ENCODE measurements at places on chromosomes 3 and 15. TPM values are rescaled to one million over a fixed set of nuclear protein-coding genes. Genes with fewer than 3 reads are reported as not detected.

Gene PAK2
- 81.7 TPM for total RNA-seq

Gene CLDN18
- not detected for total RNA-seq

Gene GPR156
- 0.20 TPM for total RNA-seq

Gene PODXL2
- 4.0 TPM for total RNA-seq

Gene ZIC4
- not detected for total RNA-seq

Gene ADAMTS9
- total RNA-seq, result not detected

Gene IMPG2
- 0.44 TPM for total RNA-seq

Gene GPR149
- not detected for total RNA-seq

Gene FHIT
- total RNA-seq, result 7.0 TPM

Gene SYNPR
- not detected for total RNA-seq

Gene CMTM8
- total RNA-seq, result not detected

Gene RAB7A
- 138 TPM for total RNA-seq

Gene ZNF774
- total RNA-seq, result 1.4 TPM

Gene XPC
- total RNA-seq, result 67.6 TPM

Gene TEX55
- not detected for total RNA-seq

Gene TAGLN3
- total RNA-seq, result not detected

Gene IGF1R
- 23.1 TPM for total RNA-seq

Gene ZNF662
- 0.34 TPM for total RNA-seq

Gene SLC24A5
- total RNA-seq, result not detected

Gene TNFAIP8L3
- not detected for total RNA-seq

Gene POPDC2
- total RNA-seq, result 6.0 TPM

Gene NLGN1
- total RNA-seq, result not detected

Gene ZNF860
- 41.4 TPM for total RNA-seq

Gene ACKR4
- total RNA-seq, result 0.15 TPM

Gene SAMD7
- 0.12 TPM for total RNA-seq

Gene PPP2R3A
- 0.22 TPM for total RNA-seq

Gene THBS1
- 5.6 TPM for total RNA-seq

Gene A4GNT
- total RNA-seq, result not detected

Gene GOLGA8K
- total RNA-seq, result 0.49 TPM

Gene NR2E3
- total RNA-seq, result not detected

Gene GOLGA6D
- not detected for total RNA-seq

Gene TRIM42
- total RNA-seq, result not detected

Gene CERS3
- total RNA-seq, result 0.44 TPM

Gene TGM5
- 0.42 TPM for total RNA-seq

Gene ACAN
- not detected for total RNA-seq

Gene SEMA6D
- not detected for total RNA-seq

Gene LHFPL4
- not detected for total RNA-seq

Gene IL17RC
- total RNA-seq, result 0.25 TPM

Gene HYKK
- 0.42 TPM for total RNA-seq

Gene GCNT3
- not detected for total RNA-seq

Gene CCR5
- 0.17 TPM for total RNA-seq

Gene ILDR1
- 1.6 TPM for total RNA-seq

Gene ADCY5
- total RNA-seq, result not detected

Gene IL16
- 284 TPM for total RNA-seq

Gene CPLX3
- not detected for total RNA-seq

Gene TUSC7
- not detected for total RNA-seq

Gene TP53BP1
- total RNA-seq, result 88.4 TPM
